NCI-H2227 treated with DMSO at 0.1 percent for 48 hours (cell line): ENCODE measurements at places on chromosomes 7 and 10.
A peak's percentile ranks its signal among the peaks of the same experiment; 100 is the strongest.

DNA sequence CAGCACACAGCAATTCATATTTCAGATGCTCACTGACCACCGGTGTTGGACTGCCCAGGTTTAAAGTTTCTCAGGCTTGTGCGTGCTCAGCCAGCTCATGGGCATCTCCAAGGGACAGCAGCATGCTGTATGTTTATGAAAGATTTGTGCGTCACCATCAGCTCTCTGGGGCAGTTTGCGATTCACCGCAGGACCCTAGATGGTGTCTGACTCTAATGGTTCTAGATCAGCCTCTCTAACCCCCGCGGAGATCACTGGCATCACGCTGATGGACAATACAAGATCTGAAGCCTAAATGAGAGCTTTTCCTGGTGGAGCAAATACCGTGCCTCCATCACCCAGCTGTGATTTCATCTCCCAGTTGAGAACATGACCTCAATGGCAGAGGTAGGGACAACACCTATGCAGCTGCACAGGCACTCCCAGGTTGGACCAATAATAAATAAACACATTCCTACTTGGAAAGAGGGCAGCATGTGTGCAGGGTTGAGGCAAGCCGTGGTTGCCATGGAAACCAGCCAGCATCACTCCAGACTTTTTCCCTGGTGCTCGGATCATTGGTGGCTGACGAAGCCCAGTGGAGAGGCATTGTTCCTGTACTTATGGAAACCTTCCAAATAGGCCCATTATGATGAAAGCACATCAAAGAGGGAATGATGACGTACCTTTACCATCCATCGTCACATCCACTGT lies 253.6 kb downstream of the KCNMA1 start:
- DNase-seq = peak; percentile 26

DNA sequence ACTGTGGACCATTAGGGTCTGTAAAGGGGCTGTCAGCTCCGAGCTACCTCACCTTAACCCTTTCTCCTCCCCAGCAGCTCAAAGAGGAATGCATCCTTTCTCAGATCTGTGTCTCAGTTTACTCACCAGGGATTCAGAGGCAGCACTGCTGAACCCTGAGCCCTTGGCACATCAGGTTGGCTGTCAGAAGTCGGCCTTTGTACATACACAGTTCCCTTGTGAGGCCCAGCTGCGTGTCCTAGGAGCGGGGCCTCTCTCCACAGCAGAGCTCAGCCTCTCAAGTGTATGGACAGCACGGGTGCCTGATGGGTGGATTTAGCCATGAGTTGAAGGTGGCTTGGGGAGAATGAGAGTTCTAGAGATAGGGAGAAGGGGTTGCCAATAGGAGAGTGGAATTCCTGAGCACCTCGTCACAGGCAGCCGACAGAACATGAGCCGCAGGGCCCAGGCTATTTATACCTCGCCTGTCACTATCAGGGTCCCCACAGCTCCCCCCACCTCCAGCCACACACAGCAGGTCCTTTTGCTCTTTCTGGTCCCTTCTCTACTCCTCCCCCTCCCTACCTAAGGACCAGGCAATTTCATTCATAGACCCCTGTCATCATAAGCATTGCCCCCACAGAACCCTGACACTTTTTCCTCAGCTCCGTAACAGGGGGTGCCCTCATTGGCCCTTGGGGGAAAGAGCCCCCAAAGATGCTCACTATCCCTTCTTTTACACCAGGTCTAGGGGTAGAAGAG lies 2.1 kb upstream of the FLNC start:
- no peak for DNase-seq

- DNase-seq = no peak
Measured at GRCh38 chr10:77420947-77421523, 216.6 kb downstream of the KCNMA1 start.

- DNase-seq = no peak
Measured at GRCh38 chr7:3245721-3246120, 55.3 kb upstream of the SDK1 start.

DNA sequence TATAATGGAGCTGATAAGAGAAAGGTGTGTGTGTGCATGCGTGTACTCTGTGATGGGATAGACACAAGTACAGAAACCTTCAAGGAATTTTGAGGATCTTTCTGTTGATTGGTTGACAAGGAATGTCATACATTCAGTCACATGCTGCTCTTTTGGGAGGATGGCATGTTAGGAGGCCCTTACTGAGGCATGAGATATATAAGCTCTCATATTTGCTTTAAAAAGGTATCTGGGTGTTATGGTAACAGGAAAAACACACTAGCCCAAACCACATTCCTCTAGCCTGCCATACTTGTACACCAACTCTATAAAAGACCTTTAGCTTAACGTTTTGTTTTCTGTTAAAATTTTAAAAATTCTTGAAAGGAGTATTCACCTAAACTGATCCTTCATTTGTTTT lies 72.5 kb upstream of the EGFR start:
- no peak for DNase-seq

DNA sequence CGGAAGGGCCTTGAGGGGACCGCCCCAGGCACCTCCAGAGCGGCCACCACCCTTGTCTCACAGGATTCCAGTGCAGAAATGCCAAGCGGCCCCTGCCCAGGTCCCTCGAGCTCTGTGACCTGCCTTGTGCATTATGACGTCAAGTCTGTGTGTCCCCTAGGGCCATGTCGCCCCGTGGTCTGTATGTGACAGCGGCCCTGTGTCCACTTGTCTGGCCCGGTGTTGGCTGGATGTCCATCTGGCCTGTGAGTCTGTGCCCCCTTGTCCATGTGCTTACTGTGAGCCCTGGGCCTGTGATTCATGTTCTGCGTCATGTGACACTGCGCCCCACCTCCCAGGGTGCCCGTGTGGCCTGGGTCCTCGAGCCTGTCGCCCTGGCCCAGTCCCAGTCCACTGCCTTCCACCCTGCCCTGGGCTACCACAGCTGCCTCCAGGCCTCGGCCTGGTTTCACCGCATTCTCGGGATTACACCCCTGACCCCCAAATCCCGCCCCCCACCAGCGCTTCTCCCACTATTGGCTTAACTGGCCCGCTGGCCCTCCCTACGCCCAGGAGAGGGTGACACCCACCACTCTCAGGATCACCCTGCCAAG lies 66.6 kb upstream of the ZNF722 start:
- DNase-seq = no peak

GRCh38 chr7:139103057-139103815 lies 6.3 kb downstream of the ZC3HAV1 start:
- no peak for DNase-seq
